ENCODE measurements at places on chromosomes 4 and X.

DNA sequence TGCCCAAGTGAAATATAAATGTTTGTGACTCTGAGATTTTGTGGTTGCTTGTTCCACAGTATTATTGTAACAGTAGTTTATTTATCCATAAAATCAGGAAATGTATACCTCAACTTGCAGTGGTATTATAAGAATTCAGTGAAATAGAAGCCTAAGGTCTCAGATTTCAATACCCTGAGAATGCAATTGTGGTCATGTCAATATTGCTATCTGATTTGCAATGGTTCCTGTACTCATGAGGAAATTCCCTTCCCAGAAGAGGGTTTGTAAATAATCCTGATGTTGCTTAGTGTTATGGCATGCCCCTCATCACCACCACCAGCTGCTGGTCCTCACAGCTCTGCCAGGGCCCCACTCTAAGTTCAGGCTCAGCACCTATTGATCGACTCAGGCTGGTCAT is 67.8 kb downstream of the SLC34A2 start:
- DNase-seq, result no peak

- DNase-seq, result no peak
Observed at GRCh38 chr4:79905212-79905611, 167.8 kb downstream of the ANTXR2 start.

- DNase-seq, result peak; percentile 15
Observed at GRCh38 chrX:24241822-24242648, 71.8 kb downstream of the SUPT20HL2 start.

- no peak for DNase-seq
Observed at GRCh38 chr4:7358100-7358735, 76.5 kb downstream of the PSAPL1 start.

DNA sequence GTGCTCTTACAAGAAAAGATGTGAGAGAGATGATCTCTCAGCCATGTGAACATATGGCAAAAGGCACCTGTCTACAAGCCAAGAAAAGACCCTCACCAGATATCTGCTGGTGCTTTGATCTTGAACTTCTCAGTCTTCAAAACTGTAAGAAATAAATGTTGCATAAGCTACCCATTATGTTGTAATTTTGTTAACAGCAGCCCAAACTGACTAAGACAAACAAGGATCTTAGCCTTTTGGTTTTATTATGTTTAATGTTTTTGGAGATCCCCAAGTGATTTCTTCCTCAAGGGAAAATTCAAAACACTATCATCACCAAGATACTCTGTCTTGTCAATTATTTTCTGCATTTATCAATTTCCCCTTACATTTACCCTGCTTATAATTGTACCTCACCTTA is 21.8 kb upstream of the CCNI start:
- DNase-seq, result no peak

- DNase-seq, result no peak
Observed at GRCh38 chrX:132576939-132577338, 88.1 kb upstream of the MBNL3 start.

GRCh38 chrX:120380699-120381098 is 18.8 kb downstream of the ATP1B4 start:
- no peak for DNase-seq

DNA sequence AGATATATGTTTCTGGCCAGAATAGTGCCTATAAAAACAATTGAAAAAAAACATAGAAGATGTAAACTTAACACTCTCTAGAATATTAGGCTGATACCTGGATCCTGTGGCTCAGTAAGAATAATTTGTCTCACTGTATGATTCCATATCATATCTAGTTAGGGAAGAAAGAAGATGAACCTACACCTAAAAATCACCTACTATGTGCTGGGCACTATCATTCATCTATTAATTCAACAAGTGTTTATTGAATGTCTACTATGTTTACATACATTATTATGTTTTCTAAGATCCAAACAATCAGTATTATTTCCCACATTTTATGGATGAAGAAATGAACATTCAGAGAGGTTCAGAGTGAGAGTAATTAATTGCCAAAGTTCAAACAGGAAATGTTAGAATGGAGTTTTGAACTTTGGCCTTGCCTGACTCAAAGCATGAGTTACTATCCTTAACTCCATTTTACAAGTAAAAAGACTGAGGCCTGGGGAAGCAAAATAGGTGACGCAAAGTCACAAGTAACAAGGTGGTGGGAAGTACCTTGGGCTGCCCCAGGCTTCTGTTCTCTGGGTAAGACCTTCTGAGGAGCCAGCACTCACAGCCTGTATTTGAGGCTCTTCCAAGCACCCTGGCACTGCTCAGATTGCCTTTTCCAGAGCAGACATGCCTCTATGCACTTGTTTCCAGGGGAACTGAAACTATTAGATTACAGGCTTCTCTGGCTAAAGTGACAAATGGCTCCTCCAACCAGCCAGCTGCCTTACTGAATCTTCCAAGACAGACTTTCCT is 111.1 kb upstream of the ACSL4 start:
- DNase-seq, result peak; percentile 7

- no peak for DNase-seq
Observed at GRCh38 chrX:72299891-72300630, 5.7 kb downstream of the CITED1 start.

DNA sequence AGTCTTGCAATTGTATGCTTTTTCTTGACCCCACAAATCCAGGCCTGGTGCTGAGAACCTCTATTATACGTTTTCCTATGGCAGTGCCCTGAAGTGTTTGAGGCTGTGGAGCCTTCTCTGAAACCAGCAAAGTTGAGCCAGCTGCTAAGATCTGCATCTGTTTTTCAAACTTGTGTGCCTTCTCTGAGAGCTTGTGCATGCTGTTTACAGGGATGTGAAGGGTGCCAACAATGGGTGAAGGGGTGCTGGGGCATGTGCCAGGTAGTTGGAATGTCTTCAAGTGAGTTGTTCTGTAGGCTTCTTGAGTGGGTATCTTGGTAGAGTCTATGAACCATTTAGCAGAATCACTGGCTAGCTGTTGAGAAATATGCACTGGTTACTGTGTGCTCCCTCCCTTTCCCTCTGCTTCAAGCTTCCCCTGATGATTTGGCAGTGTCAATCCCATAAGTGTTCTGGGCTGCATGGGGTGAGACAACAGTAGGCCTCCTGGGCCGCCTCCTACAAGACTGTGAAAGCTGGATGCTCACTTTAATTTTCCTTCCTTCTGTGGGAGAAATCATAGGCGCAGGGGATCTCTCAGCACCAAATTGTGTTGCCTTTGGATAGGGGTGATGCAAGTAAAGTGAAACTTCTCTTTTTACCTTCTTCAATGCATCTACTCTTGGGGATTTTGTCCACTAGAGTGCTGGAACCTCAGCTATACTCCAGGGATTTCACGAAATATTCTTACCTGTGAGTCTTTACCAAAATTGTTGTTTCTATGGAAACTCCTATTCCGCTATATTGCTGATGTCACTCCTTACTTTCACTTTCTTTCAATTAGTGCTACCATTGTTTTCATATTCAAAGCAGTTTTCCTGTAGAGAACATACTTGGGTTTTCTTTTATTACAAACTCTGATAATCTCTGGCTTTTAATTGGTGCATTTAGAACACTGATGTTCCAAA is 30.0 kb downstream of the ITM2A start:
- DNase-seq, result no peak

DNA sequence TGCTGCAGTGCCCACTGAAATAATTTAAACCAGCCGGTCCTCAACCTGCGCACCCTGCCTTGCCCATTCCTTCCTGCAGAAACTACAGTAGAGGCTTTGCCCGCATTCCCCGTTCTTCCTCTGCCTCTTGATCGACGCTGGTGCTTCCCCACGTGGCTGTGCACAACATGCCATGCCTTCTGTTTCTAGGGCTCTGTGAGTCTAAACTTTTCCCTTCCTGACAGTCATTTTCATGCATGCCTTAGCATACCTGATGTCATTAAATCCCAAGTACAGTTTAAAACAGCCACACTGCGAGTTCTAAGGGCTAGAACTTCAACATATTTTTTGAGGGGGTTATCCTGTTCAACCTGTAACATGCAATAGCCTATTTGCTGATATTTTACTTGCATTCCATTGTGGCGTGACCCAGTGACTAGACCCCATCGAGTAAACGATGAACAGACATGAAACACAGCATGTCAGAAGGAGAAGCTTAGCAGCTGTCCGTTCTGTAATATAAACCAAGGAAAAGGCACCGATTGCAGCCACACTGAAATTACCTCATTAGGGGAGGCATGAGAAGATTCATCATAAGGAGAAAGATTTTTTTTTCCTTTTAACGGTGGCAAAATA is 232.5 kb downstream of the ARHGAP10 start:
- no peak for DNase-seq

- no peak for DNase-seq
Observed at GRCh38 chr4:10879411-10880110, 195.0 kb upstream of the CLNK start.

GRCh38 chrX:30283456-30284200 is 25.6 kb downstream of the NR0B1 start:
- no peak for DNase-seq

DNA sequence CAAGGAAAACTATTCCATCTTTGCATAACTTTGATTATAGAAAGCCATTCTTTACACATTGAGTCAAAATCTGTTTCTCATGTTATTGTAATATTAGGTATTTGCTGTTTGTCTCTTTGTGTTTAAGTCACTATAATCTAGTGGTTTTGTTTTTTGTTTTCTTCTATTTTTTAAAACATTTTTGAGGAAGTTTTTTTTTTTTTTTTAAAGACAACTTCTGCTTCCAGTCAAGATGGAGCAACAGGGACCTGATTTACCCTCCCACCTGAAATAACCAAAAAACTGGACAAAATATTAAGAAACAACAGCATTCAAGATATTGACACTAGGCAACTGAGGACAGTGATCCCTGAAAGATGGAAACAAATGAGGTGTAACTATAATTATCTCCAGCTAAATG is 18.4 kb upstream of the NSUN7 start:
- no peak for DNase-seq

- no peak for DNase-seq
Observed at GRCh38 chrX:1242891-1243402, 25.7 kb upstream of the CSF2RA start.

GRCh38 chr4:89657931-89658700 is 178.8 kb downstream of the SNCA start:
- DNase-seq, result no peak

- DNase-seq, result no peak
Observed at GRCh38 chrX:130058652-130059051, 51.6 kb downstream of the ELF4 start.

GRCh38 chr4:25654031-25654970 is 1.4 kb upstream of the SLC34A2 start:
- no peak for DNase-seq

DNA sequence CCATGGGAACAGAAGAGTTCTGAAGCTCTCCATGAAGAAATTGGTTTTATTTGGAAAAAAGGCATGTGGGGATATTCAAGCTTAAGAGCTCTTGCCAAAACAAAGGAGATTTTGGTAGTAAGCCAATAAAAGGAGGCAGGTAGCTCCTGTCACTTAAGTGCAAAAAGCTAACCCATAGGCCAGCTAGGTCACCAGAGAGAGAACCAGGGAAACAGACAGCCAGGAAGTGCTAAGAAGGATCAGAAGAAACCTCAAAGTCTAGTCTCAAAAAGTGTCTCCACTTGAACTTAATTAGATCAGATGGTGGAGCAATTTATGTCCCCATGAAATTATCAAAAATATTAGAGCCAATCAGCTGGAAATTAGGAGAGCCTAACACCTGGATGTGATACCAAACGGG is 49.2 kb downstream of the CD40LG start:
- DNase-seq, result no peak

GRCh38 chrX:118499295-118499694 is 3.7 kb downstream of the DOCK11 start:
- DNase-seq, result no peak

GRCh38 chrX:138711399-138712347 is at the start of gene FGF13:
Gene FGF13, minus strand, starts transcription at chrX:138711717. Its CDS starts 714 bp downstream, at chrX:138711003.
- DNase-seq, result peak; percentile 8

GRCh38 chr4:99379571-99379970 is 27.0 kb upstream of the ADH1C start:
- no peak for DNase-seq

GRCh38 chrX:44875185-44875489 is 2.1 kb downstream of the KDM6A start:
- DNase-seq, result no peak

GRCh38 chr4:182752158-182752910 is 164.9 kb downstream of the DCTD start:
- no peak for DNase-seq

DNA sequence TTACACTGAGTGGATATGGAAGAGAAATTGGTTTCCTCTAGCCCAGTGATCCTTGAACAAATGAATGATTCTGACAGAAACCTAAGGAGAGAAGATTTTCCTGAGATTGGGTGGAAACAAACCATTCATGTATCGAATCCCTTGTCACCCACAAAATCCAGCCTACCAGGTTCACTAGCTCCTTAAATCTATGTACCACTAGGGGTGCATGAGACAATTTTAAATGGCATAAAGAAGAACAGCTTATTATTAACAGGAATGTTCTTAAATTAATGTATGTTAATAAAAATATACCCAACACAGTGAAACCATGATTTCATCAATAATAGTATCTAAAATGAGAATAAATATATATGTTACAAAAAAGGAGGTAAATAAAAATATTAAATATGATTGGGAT is 118.4 kb upstream of the LNX1 start:
- DNase-seq, result no peak

DNA sequence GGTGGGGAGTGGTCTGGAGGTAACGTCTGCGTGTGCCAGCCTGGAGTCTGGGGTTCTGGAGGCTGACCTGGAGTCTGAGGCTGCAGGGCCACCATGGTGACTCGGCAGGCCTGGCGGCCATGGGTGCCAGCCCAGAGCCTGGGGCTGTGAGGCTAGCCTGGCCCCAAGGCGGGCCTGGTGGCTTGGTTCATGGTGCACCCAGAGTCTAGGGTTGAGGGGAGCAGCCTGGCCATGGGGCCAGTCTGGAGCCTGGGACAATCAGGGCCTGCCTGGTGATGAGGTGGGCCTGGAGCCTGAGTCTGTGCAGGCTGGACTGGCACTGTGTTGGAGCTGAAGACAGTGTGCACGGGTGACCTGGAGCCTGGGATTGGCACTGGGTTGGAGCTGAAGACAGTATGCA is 64.9 kb downstream of the CXorf49B start:
- no peak for DNase-seq

- no peak for DNase-seq
Observed at GRCh38 chr4:86261636-86262035, 98.2 kb downstream of the MAPK10 start.

GRCh38 chr4:188930822-188931221 is 791.6 kb downstream of the TRIML1 start:
- peak; percentile 11 for DNase-seq

- DNase-seq, result no peak
Observed at GRCh38 chr4:48071191-48071590, 54.6 kb downstream of the NIPAL1 start.

GRCh38 chrX:7242613-7243012 is 94.7 kb upstream of the PUDP start:
- DNase-seq, result no peak

DNA sequence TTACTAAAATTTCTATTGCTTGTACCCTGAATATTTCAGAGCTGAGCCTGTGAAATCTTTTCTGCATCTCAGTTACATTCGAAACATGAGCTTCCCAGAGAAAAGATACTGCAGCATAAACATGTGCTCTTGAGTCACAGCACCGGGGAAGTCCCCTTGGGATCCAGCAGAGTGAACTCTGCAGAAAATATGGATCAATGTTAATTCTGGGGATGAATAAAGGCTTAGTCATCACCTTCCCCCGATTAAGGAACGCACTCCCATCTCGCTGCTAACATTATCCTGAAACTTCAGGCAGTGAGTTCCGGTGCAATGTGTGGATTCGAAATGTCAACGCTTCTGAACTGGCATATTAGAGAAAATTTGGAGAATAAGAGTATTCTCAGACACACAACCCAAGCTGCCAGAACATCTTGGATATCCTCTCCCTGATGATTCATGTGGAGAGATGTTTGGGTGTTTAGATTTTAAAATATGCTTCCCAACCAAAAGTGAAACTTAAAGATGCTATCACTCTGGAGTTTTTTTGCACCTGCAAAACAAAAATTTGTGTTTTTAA is 90.8 kb downstream of the IRF2 start:
- no peak for DNase-seq

Measured in BE2C (cell line).